ENCODE measurements at places on chromosomes 16 and 17. TPM values are rescaled to one million over a fixed set of nuclear protein-coding genes. Genes with fewer than 3 reads are reported as not detected.

- DNase-seq: peak; percentile 91
These were observed 17.3 kb downstream of the SOCS3 start for GRCh38 chr17:78342449-78343186.

GINS2 gene
- 0.26 TPM for total RNA-seq

- no peak for DNase-seq
These were observed 43.4 kb upstream of the CA10 start for GRCh38 chr17:52201767-52202519.

TMEM238L gene
- total RNA-seq: not detected
